ENCODE measurements at places on chromosomes 2 and 18.
A peak's percentile ranks its signal among the peaks of the same experiment; 100 is the strongest.

DNA sequence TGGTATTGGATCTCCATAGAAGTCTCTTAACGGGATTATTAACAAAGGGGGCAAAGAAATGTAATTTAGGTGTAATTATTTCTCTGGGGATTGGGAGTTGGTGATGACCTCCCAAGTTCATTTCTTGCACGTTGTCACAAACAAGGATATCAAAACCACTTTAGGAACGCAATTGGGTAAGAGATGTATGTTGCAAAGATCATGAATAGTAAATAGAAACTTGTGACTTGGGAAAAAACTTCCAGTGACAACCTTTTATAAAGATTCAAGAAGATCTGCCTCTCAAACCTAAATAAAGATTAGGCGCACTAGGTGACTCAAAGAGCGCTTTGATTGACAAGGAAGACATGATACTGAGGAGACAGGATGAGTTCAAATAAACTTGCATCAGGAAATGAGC lies 127.8 kb upstream of the TRIB2 start:
- no peak for DNase-seq

GRCh38 chr2:17879137-17879912 lies 858 bp downstream of the KCNS3 start:
- DNase-seq = no peak

DNA sequence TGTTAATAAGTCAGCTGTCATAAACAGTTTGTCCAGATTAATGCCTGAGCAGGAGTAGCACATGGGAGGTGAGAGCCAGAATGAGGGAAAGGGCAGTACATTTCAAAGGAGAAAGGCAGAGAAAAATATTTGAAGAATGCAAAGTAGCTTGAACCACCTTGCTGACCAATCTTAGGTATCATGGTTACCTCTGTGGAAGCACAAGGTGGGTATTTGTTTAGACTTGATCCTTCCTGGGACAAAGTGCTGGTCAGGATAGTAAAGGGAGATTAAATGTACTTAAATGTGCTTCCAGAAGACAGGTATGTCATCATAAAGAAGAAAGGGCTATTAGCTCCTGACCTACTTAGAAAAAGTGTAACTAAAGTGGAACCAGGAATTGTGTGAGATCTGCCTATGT lies 105.0 kb downstream of the LRRTM1 start:
- DNase-seq = no peak

GRCh38 chr2:105741174-105741573 lies 3.5 kb upstream of the NCK2 start:
- DNase-seq = no peak

DNA sequence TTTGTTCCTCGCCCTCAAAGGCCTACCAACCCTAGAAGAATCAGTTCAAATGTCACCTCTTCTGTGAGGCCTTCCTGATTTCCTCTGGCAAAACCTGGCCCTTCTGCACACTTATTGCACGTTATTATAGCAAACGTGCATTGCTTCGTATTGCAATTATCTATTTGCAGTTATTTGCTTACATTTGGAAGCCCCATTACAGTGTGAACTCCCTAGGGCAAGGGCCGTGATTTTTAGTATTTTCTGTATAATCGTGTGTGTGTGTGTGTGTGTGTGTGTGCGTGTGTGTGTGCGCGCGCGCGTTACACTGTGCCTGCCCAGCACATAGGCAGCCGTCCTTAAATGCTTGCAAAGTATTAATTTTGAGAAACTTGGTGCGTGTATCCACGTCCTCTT lies 460 bp upstream of the SEMA4F start:
- DNase-seq = no peak

- no peak for DNase-seq
Measured at GRCh38 chr2:29260142-29260772, 145.0 kb downstream of the CLIP4 start.

- peak; percentile 28 for DNase-seq
Measured at GRCh38 chr18:45212181-45213039, 402.9 kb upstream of the SLC14A2 start.

DNA sequence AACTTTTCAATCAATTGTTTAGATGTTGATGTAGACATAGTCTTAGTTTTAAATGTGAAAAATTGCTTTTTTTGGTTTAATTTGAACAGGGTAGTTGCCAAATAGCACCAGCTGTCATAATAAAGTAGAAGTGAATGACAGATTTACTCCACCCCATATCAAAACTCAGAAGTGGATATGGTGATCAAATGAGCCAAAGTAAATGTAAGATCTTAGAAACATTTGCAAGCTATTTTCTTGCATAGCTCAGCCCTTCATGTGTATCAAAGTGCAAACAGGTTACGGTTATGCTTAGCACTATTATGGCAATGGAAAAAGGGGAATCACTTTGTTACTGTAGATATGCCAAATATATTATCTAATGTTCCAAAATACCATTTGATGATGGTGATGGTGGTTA lies 540.9 kb upstream of the NRP2 start:
- DNase-seq = no peak

GRCh38 chr2:145685383-145686050 lies 1165.6 kb upstream of the ZEB2 start:
- no peak for DNase-seq

- no peak for DNase-seq
Measured at GRCh38 chr2:40488101-40488601, 36.3 kb upstream of the SLC8A1 start.

- DNase-seq = no peak
Measured at GRCh38 chr2:236555481-236555880, 14.1 kb upstream of the ACKR3 start.

DNA sequence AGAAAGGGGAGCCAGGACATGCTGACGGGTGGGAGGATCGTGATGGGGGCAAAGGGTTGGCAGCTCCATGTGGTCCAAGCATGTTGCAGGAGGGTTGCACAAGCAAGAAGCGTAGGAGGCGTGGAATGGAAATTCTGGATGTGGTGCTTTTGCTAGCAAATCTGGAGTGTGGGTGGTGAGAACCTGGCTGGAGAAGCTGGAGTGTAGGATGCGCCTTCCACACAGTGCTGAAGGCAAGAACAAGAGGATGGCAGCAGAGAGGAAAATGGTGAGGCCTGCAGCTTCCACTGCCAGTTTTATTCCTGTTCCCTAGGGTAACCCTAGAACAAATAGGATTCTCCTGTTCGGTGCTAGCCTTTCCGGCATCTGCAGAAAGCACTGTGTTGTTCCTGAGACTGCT lies 22.4 kb downstream of the CREG2 start:
- DNase-seq = no peak

DNA sequence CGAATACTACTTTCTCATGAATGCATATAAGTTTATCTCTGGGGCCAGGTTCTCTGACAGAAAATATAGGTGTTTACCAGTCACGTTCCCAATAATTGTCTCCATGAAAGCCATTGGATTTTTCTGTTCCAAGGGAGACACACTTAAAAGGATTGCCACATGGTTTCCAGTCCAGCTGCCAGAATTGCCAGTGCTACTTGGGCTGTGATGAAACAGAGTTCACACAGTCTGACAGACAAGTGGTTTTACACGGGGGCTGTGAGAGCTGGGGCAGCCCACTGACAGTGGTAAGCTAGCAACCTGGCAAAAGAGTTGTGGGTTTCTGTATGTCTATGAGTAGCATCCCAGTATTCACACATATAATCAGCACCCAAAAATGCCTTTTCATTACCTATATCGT lies 27.7 kb upstream of the ATRAID start:
- DNase-seq = no peak

DNA sequence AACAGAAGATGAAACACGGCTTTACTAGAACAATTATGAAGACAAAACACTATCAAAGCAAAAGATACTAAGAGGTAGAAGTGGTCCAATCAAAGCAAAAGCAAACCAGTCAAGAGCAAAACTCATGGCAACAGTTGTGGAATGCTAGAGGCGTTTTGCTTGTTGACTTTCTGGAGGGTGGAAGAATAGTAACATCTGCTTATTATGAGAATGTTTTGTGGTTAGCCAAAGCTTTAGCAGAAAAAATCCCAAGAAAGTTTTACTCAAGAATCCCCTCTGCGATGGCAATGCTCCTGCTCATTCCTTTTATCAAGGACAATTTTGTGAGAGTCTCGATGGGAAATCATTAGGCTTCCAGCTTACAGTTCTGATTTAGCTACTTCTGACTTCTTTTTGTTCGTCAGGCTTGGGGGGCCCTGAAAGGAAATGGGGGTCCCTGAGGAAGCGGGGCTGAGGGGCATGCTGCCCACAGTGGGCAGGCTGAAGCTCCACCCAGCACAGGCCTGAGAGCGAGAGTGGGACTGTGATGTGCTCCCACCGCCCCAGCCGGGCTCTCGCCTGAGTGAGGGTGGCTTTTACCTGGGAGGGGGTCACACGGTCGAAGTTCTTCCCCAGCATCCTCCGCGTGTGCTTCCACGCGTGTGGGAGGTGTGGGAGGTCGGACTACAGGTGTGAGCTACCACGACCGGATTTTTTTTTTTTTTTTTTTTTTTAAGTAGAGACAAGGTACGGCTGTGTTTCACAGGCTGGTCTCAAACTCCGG lies 49.0 kb upstream of the MC4R start:
- DNase-seq = no peak

DNA sequence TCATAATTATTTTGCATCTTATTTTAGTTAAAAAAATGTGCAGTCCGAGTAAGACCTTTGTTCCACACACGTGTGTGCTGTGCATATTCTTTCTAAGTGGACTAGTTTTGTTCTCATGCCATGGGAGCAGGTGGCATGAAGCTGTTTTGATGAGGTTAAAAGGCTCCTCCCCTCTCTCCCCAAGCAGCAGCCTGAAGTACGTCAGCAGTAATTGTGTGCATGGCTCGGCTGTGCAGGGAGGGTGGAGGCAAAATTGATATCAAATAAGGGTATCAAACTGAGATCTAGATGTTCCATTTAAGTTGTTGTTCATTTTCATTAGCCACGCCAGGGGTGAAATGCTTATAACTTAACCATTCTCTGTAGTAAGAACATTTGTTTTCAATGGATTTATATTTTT lies at the start of gene NYAP2:
TSS of gene NYAP2 (plus strand) at position 207 of the 400 bp plus-strand sequence. CDS start 9,171 bp downstream, outside the sequence.
- no peak for DNase-seq

- DNase-seq = no peak
Measured at GRCh38 chr18:8763611-8764010, 58.3 kb downstream of the MTCL1 start.

GRCh38 chr2:31865215-31865614 lies 145.6 kb downstream of the MEMO1 start:
- DNase-seq = no peak

GRCh38 chr2:197240421-197241041 lies 70.0 kb downstream of the ANKRD44 start:
- DNase-seq = no peak

GRCh38 chr2:78068808-78069207 lies 546.6 kb upstream of the LRRTM4 start:
- DNase-seq = no peak

DNA sequence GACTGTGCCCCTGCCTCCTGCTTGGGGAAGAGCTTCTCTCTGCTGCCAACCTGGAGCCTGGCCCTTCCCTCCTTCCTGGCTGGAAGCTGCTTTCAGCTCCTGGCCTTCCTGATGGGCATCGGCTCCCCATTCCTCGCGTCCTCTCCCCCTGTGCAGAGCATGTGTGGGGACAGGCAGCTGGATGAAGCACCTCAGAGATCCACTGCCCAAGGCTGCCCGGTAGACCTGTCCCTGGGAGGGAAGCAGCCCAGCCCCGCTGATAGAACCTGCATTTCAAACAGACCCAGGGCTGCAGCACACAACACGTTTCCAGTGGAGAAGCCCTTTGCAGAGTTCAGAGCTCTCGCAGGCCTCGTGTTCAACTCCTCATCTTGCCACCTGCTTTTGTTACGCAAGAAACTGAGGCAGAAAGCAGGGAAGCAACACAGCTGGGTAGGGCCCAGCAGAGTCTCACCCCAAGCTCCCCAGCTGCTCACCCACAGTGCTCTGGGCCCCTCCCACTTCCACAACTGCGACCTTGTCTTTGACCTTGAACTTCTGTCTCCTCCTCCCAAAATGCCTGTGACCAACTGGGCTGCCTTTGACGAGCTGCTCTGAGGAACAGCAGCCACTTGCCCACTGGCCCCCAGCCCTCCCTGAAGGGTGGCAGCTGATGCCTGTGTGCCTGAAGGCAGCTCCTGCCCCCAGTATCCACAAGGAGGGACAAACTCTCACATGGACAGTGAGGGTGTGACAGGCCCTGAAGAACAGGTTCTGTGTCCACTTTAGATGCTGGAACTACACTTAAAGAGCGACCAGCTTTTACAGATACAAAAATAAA lies 65.5 kb downstream of the PARD6G start:
- DNase-seq = no peak

DNA sequence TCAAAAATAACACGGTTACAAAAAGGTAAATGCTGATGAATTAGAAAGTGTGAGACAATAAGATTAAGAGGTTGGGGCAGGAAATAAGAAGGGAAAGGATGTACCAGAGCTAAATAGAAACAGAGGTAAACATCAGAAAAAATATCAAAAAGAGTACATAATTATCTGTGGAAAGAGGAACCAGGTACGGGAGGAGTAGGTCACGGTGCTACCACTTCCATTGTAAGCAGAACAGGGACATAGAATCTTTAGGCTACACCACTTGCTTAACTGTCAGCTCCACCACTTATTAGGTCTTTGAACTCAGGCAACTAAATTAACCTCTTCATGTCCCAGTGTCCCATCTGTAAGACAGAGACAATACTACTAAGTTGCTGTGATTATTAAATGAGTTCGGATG lies 350.3 kb downstream of the LRATD1 start:
- DNase-seq = no peak

DNA sequence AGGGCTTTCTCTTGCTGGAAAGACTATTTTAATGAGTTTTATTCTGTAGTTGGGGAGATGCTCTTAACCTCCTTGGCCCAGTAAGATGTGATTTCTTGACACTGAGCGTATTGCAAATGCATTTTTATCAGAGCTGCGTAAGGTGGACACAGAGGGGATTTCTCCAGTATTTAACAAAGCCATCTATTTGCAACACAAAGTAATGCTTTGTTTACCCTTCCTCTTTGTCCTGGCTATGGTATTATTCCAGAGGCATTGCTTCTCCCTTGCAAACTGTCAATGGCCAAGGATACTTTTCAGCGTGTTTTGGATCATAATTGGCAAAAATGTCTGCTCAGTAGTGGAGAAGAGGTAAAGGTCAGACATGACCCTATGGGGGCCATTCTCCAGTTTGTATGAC lies 90.8 kb upstream of the PIK3C3 start:
- no peak for DNase-seq

DNA sequence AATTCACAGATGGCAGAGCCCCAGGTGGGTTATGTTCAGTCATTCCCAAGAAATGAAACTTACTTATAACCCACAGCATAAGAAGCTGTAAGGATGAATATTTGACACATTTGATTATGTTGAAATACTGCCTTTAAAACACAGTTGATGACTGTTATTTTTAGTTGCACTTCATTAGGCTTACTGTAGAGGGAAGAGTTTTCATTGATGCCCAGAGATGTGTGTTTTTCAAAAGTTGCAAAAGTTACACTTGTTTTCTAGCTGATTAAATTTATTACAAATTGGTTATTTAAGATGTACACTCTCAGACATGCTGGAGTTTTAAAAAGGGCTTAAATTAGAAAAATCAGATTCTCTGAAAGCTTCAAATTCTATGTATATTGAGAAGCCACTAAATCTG lies 506.1 kb downstream of the PARD3B start:
- DNase-seq = no peak

GRCh38 chr2:165746501-165746900 lies 47.5 kb downstream of the GALNT3 start:
- DNase-seq = no peak

Data from central memory CD4-positive, alpha-beta T cell (primary cell).